Activated CD4-positive, alpha-beta T cell treated with anti-CD3 and anti-CD28 coated beads, Interleukin-2, amount 50 U/mL, for 4 hours (primary cell): ENCODE measurements at places on chromosomes 1 and 21.

DNA sequence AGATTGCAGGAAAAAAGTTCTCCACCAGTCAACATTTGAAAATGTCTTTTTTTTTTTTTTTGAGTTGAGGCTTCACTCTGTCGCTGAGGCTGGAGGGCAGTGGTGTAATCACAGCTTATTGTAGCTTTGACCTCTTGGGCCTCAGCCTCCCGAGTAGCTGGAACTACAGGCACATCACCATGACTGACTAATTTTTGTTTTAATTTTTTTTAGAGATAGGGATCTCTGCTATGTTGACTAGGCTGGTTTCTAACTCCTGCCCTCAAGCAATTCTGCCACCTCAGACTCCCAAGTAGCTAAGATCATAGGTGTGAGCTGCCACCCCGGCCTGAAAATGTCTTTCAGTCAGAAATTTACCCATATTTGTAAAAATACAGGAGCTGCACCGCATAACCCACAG lies 30.6 kb upstream of the USP24 start:
- DNase-seq, result no peak

GRCh38 chr1:54268762-54269297 lies 68.9 kb downstream of the MRPL37 start:
- no peak for DNase-seq

DNA sequence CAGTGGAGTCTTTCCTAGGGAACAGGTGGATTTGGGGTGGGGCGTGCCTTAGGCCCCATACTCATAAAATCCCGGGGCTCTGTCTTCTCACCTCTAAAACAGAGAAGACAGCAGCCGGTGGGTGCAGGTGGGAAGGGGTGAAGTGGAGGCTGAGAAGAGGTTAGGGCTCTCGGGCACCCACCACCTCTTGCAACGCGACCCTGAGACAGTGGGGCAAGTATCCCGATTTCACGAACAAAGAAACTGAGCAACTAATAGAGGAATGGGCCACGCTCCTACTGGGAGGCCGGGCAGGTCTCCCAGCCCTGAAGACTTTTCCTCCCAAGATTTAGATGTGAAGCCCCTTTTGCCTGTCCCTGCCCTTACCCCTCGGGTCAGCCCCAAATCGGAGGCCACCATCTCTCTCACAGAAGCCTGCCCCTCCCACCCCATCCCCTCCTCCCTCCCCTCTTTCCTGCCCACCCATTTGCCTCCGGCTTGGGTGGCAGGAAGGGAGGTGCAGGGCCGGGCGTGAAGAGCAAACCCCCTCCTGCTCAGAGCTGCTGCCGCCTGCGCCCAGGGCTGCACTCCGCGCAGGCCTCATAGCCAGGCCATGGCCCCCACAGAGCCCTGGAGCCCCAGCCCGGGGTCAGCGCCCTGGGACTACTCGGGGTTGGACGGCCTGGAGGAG lies at the start of gene GPR25:
Gene GPR25, plus strand, starts transcription at position 536 of the 670 bp plus-strand sequence. Its CDS starts 57 bp downstream, at position 593.
- DNase-seq, result no peak

DNA sequence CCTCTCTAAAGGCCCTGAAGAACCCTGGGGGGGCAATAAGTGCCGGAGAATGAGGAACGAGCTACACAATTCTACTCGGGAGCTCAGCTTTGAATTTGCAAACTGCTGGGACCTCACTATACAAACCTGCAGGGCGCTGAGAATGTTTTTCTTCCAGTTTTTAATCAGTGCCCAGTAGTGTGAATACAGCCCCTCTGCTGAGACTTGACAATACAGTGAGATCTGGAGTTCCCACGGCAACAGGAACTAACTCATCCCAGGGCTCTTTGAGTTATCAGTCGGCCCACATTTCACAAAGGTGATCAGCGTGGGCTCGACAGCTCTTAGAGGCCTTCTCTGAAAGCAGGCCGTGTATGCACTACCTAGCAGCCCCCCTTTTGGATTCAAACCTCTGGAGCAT lies 41.7 kb downstream of the TMEM53 start:
- no peak for DNase-seq

GRCh38 chr1:11731691-11732283 lies 4.1 kb upstream of the AGTRAP start:
- no peak for DNase-seq

DNA sequence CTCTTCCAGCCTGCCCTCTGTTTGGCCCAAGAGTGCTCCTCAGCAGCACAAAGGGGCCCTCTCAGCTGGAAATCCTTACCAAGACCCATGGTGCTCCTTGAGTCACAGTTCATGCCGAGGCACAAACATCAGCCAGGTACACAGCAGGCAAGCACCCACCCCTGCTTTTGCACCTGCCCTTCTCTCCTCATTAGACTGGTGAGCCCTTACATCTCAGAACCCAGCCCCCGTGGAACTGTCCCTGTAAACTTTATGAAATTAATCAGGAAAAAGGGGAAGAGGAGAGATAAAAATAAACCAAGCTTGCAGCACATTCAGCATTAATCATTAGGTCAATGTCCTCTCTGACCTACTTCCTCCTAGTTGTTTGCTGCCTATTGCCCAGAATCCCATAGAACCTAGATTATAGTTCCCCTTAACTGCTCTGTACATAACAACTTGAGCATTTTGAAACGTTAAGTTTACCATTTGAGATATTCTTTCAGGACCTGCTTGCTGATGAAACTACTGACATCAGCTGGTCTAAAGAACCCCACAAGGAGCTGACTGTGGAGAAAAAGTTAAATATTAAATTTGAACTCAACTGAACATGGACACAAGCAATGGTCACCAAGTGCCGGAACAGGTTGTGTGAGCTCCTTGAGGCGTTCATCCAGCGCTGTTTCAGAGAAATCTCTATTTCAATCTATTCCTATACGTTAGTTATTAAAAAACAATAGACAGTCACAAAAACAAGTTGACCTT lies 738.4 kb downstream of the MATN1 start:
- DNase-seq, result no peak

DNA sequence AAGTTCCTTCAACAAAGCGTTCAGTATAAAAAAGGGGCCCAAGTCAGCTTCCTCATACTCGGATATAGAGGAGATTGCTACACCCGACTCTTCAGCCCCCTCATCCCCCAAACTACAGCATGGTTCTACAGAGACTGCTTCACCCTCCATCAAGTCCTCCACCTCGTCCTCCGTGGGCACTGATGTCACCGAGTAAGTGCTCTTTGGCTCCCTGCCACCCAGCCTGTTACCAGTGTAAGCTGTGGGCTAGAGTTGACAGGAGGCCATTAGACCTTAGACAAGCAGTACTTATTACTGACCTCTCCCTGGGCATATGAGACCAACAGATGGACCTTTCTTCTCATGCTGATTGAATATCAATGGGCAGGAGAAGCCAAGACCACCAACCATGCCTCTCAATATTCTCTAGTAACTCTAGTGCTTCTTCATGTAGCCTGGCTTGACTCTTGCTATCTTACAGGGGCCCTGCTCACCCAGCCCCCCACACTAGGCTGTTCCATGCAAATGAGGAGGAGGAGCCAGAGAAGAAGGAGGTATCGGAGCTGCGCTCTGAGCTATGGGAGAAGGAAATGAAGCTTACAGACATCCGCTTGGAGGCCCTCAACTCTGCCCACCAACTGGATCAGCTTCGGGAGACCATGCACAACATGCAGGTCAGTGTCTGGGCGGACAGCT lies 20.9 kb upstream of the IPO9 start:
- DNase-seq, result no peak

DNA sequence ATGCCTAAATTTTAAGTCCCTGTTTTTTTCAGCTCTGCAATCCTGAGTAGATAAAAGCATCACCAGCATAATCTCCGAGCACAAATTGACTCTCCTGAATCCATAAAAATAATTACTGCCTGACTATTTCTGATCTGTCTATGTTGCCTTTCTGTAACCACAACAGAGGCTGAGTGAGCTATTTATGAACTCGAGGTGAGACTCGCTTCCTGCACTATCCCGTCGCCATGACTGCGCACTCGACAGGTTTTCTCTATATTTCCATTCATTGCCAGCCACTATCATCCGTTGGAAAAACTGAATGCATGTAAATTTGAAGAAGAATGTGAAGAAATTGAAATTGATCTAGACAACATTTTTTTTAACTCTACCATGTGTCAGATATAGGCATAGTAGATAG lies 897.2 kb downstream of the ADGRL2 start:
- no peak for DNase-seq

DNA sequence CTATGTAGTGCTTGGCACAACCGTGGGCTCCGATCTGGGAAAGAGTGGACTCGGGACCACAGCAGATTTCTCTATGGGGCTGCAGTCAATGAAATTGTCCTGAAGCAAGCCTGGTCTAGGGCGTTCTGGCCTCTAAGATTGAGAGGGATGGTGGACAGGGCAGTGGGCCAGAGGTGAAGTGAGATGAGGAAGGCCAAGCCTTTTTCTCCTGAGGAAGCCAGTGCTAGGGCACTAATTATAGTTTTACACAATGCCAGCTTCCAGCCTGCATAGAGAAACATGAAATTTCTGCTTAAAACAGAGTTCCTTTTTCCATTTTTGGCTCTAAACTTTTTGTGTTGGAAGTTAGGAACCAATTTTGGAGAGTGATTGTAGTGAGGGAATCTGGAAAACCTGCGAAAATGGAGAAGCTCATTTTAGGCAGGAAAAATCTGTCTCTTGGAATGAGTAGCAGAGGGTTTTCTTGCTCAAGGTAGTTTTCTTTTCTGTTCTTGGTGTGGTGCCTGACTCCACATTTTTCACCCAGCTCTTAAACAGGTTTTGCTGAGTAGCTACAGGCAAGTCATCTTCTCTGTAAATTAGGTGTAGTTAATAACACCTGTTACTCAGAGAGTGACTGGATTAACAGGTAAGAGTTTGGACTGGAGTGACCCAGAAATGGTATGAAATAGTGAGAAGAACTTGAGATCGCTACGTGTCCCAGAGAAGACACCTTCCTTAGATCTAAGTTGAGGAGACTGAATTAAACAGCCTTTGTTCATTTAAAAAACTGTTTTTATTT lies 22.1 kb downstream of the UCK2 start:
- DNase-seq, result no peak

- no peak for DNase-seq
Measured at GRCh38 chr1:207311888-207312603, 9.4 kb upstream of the CD55 start.
